Activated CD8-positive, alpha-beta memory T cell treated with anti-CD3 and anti-CD28 coated beads for 4 hours (primary cell): ENCODE measurements at places on chromosomes 5 and 9.

GRCh38 chr9:18056993-18057369 is 417.0 kb upstream of the ADAMTSL1 start:
- no peak for DNase-seq

- DNase-seq, result no peak
Measured at GRCh38 chr5:119418606-119419100, 33.6 kb upstream of the HSD17B4 start.

DNA sequence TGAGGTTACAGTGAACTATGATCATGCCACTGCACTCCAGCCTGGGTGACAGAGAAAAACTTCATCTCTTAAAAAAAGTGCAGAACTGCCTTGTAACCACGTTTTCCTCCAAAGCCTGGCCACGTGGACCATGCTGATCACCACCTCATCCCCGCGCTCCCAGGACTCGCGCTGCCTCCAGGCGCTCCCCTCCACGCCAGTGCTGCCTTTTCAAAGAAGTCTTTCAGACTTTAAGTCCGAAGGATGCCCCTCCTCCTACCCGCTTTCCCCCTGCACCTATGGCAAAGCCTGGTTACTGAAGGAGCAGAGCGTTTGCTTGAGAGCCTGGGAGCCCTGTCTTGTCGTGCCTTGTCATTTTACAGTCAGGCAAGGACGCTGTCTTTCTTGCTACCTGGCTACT is 43.8 kb downstream of the HABP4 start:
- no peak for DNase-seq

- no peak for DNase-seq
Measured at GRCh38 chr5:14545862-14546261, 35.7 kb upstream of the OTULINL start.

DNA sequence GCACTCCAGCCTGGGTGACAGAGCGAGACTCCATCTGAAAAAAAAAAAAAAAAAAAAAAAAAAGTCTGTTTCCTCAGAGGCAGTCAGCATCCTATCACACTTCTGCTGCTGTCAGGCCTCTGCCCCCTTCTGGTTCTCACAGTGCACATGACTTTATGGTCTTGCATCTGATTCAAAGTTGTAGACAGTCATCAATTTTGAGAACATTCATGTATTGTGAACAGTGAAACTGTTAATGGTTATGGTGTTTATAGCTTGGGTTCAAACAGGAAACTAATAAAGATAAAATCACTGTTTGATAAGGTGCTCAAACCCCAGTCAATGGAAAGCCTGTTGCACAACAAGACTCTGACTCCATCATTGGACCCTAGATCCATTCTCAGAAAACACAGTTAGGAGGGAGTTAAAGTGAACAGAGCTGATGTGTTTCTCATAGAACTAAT is 61.4 kb downstream of the FOXD1 start:
- no peak for DNase-seq

DNA sequence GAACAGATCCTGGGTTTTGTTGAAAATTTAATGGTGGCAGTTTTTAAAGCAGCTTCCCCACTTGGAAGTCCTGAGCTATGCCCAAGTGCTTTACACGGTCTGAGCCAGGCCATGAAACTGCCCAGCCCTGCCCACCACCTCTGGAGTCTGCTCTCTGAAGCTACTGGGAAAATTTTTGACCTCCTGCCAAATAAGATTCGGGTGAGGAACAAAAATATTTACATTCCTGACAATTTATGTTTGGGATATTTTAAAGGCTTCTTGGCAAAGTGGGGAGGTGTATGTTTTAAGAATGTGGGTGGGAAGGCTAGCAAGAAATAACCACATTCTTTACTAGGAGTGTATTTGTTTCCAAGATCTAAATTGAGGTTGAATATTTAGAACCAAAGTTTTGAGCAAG is 50.0 kb downstream of the HACD4 start:
- no peak for DNase-seq

GRCh38 chr5:14146725-14147124 is 3.6 kb downstream of the TRIO start:
- no peak for DNase-seq

DNA sequence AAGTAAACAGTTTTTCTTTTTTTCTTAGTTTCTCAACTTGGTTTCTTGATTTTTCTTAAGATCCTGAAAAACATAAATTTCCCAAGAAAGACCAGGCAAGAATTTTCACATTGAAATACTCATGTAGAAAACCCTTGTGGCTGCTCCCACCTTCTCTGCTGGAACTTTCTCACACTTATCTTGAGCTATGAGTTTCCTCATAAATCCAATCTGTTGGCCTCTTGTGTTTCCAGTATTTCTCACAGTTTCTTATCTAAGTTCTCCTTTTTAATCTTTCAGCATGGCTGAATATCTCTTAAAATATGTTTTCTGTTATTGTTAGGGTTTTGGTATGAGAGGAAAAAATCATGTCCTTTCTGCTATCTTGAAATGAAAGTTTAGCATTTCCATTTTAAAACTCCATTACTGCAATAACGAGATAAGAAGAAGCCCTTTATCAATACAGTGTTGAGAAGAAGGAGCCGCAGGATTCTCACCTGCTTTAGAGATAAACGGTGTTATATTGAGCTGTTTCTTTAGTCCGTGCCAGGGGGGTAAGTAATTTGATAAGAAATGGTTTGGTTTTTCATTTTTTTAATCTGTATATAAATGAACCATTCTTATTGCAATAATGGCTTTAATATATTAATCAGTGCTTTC is 89.3 kb downstream of the ALDH1A1 start:
- DNase-seq, result no peak

GRCh38 chr9:91782708-91783214 is 167.3 kb downstream of the ROR2 start:
- no peak for DNase-seq

GRCh38 chr5:76978869-76979268 is 26.0 kb downstream of the CRHBP start:
- no peak for DNase-seq

DNA sequence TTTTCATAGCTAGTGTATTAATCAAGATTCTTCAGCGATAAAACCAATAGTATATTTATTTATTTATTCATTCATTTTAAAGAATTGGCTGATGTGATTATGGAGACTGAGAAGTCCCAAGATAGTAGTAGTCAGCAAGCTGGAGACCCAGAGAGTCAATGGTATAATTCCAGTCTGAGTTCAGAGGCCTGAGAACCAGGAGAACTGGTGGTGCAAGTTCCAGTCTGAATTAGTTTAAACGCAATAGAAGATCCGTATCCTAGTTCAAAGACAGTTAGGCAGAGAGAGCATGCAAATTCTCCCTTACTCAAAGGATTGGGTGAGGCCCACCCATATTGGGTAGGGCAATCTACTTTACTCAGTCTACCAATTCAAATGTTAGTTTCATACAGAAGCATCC is 364.2 kb upstream of the RPS23 start:
- DNase-seq, result no peak

DNA sequence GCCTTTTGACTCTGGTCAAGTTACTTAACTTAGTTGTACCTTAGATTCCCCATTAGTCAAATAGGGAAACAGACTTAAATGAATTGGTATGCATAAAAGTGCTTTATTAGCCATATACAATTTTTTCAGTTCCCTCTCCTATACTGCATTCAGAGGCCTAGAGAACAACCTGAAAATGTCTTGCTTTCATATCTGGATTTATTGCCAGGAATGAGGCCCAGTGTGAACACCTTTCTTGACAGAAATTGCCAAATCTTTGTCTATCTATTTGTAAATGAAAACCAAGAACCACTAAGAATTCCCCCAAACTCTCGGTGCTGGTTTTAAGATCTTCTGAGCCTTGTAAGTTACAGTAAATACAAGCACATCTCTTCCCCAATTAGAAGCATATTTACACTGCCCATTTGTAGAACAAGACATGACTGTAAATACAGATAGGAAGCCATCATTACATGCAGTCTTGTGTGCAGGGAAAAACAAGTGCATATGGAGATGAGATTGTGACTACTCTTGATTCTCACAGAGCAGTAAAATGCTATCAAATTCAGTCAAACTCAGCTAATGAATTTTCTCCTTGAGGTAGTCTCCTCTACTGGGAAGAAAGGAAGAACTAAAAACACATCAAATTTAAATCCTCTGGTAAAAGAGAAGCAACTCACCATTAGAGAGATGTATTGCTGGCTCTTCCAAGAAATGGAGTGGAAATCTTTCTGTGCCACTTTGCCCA is 5.2 kb upstream of the FAM13B start:
- no peak for DNase-seq

GRCh38 chr9:16530669-16531642 is 339.5 kb downstream of the BNC2 start:
- DNase-seq, result no peak

DNA sequence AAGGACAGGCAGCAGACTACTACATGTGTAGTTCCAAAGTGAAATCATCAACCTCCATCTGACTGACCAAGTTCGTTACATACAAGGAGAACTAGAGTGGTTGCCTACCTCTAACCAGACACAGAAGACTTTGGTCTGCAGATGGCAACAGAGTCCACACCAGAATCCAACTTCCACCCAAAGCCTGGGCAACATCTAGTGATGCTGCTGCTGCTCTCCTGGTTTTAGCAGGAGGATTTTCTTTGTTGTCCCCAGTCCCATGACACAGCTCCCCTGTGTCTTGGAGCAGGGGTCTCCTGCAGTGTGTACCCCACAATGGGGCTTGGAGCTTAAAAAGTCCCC is 46.4 kb upstream of the APC start:
- DNase-seq, result no peak

DNA sequence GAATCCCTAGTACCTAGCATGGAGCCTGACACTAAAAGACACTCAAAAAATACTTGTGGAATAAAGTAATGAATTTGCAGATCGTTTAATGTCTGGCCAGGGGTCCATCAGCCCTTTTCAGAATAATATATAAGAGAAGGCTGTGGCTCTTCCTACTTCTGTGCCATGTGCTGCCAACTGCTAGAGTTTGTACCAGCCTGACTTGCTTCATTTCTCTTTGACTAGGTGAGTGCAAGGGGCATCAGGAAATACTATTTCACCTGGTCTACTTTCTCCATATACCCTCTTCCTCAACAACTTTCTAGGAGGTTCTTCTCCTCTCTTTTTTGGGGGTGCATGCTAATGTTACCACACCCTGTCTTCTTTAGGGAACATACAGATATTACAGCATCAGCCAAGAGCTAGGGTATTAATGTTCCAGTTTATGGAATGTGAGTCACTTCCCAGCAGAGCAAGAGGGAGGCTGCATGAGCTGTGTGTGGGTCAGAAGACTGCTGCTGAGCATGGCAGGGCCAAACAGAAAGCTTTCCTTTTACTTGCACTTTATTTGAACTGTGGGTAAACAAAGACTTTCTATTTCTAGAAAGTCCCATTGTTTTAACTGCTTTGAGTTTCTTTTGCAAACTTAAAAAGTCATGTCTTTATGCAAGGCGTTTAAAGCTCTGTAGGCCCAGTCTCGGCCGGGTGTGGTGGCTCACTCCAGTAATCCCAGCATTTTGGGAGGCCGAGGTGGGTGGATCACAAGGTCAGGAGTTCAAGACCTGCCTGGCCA is 158.9 kb downstream of the ADAMTSL1 start:
- no peak for DNase-seq

GRCh38 chr5:17330386-17330785 is 113.0 kb downstream of the BASP1 start:
- DNase-seq, result no peak

GRCh38 chr9:87243602-87244001 is 254.1 kb upstream of the DAPK1 start:
- DNase-seq, result no peak

DNA sequence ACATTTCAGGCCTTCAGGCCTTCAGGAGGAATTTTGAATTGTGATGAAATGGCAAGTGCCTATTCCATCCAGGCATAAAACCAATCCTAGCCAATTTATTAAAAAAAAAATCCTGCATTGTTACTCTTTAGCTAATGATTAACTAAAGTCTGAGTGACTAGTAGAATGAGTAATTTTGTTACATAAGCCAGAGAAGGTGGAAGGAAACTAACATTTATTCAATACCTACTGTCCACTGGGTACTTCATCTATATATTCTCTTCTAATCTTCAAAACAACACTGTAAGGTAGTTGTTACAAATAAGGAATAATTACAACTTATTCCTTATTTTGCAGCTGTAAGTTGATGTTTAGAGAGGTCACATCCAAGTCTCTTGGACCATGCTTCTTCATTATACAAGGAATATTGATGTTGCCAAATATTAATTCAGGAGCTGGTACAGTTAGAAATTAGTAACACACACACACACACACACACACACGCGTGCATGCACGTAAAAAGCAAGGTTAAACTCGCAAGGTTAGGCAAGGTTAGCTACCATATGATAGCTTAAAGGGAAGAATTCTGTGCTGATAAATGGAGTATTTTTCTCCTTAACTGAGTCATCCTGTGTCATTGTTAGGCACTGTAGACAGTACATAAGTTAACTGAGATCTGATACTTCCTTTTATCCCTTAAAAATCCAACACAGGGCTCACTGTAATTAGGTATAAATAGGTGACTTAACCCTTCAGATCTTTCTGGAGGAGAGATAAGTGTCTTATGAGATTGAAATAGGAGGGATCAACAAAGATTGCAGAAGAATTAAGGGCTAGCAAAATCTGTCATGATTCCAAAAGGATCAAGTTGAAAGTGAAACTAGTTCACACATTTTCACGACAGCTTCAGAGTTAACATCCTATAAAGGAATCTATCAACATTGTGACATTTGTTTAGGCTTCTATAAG is 596.9 kb downstream of the PDE4D start:
- DNase-seq, result no peak

GRCh38 chr9:98158071-98158831 is 34.2 kb downstream of the CORO2A start:
- DNase-seq, result no peak

GRCh38 chr5:142167458-142167857 is 58.9 kb downstream of the NDFIP1 start:
- no peak for DNase-seq

- DNase-seq, result no peak
Measured at GRCh38 chr9:121917375-121918335, 175.5 kb downstream of the TTLL11 start.

DNA sequence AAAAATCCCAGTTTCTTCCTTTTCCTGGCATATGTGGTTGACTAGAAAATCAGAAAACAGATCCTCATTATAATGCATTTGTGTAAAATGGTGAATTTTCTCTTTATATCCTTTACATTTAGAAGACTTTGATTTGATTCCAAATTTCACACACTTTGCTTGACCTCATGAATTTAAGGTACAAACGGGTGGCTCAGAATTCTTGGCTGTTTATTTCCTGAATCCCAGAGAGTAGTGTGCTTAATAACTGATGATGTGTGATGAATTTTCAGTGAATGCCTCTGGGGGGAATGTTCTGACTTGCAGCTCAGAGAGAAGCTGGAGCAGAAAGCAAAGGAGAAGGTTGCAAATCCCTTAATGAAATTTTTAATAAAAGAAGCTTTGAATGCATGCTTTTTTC is 126.8 kb downstream of the SPATA31D1 start:
- DNase-seq, result no peak

DNA sequence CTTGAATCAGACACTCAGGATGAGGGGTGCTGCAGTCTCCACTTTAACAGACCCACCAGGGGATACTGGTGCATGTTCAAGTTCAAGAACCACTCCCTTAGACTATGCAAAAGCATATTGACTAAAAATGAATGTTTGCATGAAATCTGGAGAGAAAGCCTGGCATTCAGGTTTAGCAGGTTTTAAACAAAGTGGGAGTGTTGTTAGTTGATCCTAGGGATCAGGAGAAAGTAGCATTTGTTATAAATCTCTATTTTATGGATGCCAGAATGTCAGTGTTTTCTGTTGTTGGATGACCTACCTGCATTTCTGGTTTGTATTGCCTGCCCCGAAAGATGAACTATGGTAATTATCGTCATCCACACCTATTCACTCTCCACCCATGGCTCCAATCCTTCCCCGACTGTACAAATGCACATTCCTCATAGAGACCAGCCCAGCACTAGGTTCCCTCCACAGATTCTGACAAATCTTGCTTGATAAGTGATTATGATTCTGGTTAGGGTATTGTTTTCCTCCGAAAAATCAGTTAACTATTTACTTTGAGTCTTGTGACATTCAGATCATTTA is 17.2 kb downstream of the TMEM252 start:
- DNase-seq, result no peak
